ENCODE measurements at places on chromosomes 7 and 10. TPM values are rescaled to one million over a fixed set of nuclear protein-coding genes. Genes with fewer than 3 reads are reported as not detected.

DNA sequence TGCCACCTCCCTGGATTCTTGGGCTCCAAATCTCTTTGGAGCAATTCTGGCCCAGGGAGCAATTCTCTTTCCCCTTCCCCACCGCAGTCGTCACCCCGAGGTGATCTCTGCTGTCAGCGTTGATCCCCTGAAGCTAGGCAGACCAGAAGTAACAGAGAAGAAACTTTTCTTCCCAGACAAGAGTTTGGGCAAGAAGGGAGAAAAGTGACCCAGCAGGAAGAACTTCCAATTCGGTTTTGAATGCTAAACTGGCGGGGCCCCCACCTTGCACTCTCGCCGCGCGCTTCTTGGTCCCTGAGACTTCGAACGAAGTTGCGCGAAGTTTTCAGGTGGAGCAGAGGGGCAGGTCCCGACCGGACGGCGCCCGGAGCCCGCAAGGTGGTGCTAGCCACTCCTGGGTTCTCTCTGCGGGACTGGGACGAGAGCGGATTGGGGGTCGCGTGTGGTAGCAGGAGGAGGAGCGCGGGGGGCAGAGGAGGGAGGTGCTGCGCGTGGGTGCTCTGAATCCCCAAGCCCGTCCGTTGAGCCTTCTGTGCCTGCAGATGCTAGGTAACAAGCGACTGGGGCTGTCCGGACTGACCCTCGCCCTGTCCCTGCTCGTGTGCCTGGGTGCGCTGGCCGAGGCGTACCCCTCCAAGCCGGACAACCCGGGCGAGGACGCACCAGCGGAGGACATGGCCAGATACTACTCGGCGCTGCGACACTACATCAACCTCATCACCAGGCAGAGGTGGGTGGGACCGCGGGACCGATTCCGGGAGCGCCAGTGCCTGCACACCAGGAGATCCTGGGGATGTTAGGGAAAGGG, 913 bp downstream of the NPY start:
- no peak for DNase-seq
- no peak overlapping the region for H3K4me3 ChIP-seq
- H3K27ac ChIP-seq: no peak overlapping the region
- peaks cover under 1% of the 10 kb centered on the region for H3K4me1 ChIP-seq
- H3K36me3 ChIP-seq: no peaks in the 10 kb centered on the region

DNA sequence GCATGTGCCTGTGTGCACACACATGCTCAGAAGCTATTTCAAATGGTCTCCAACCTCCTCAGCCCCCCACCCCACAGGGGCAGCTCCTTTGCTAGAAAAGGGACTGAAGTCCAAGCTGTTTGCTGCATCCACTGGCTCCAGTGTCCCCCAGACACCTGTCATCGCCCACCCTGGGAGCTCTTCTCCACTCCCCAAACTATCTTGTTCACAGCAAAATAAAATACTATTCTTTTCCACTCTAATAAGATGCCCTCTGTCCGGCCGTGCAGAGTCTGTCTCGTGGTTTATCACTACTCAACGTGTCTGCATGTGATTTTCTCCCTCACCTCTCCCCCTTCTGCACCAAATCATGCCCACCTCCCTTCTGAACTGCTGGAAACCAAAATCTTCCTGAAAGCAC, 25.6 kb downstream of the HIPK2 start:
- no peak overlapping the region for H3K4me3 ChIP-seq
- H3K27me3 ChIP-seq: no peaks in the 10 kb centered on the region
- peaks cover 8% of the 10 kb centered on the region for H3K36me3 ChIP-seq
- H3K4me1 ChIP-seq: peaks cover 45% of the 10 kb centered on the region
- DNase-seq: no peak

DNA sequence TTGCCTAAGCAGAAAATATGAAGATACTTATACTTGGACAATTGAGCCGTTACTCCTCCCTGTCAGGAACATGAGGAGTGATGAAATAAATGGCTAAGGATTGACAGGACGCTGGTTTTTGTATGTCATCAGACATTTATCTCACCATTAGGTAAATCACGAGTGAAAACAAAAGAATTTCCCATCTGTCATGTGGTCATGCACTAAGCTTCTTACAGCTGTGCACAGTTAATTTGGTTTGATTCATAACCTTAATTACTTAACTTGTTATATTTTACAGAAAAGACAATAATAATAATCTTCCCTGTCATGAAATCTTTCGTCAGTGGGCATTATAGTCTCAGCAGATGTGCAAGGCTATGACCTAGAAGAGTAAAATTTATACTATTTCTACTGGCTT, 266.5 kb downstream of the HGF start:
- peaks cover 9% of the 10 kb centered on the region for H3K4me1 ChIP-seq
- no peak overlapping the region for H3K27ac ChIP-seq
- H3K4me3 ChIP-seq: no peak overlapping the region
- H3K27me3 ChIP-seq: peaks cover 3% of the 10 kb centered on the region
- H3K36me3 ChIP-seq: no peaks in the 10 kb centered on the region
- no peak for DNase-seq

DNA sequence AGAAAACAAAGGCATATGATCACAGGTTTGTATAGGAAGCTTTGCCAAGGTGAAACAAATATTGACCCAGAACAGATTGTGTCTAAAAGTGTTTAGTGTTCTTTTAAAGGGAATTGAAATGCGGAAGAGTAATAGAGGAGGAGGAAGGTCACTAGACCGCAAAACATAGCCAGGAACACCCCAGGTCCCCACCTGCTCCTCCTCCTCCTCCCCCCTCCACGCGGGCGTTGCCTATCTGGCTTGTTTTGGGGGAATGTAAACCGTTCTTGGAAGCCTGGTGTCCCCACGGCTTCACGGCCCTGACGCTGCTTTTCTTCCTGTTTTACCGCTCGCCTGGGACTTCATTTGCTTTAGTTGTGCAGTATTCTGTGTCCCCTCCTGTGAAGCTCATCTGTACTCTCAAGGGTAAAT, 81.0 kb upstream of the PFKP start:
- no peak for DNase-seq
- no peaks in the 10 kb centered on the region for H3K36me3 ChIP-seq
- H3K4me3 ChIP-seq: no peak overlapping the region
- peaks cover 28% of the 10 kb centered on the region for H3K27me3 ChIP-seq
- peaks cover 6% of the 10 kb centered on the region for H3K4me1 ChIP-seq
- no peak overlapping the region for H3K27ac ChIP-seq

DNA sequence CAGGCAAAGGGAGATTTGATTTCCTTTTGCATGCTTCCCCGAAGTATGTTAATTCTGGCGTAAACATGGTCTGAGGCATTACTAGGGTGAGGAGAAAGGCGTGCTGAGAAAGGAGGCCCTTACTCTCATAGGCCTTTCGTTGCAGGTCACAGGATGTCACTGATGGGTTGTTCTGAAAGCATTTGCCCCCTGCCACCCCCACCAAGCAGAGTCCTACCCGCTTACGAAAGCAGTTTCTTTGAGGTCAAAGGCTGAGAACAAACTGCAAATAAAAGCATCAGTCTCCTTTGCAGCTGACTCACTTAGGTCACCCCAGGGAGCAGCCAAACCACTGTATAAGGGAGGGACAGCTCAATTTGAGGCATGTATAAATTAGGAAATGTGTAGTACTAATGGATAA, 57.1 kb downstream of the BPGM start:
- no peak overlapping the region for H3K27ac ChIP-seq
- H3K36me3 ChIP-seq: peaks cover 6% of the 10 kb centered on the region
- no peak overlapping the region for H3K4me3 ChIP-seq
- H3K4me1 ChIP-seq: no peaks in the 10 kb centered on the region
- no peak for DNase-seq

- H3K4me1 ChIP-seq: no peaks in the 10 kb centered on the region
- no peaks in the 10 kb centered on the region for H3K36me3 ChIP-seq
- DNase-seq: no peak
- no peak overlapping the region for H3K27ac ChIP-seq
Measured at GRCh38 chr10:71912431-71912830, 51.8 kb upstream of the CHST3 start.

Gene OLAH
- 1.4 TPM for total RNA-seq

DNA sequence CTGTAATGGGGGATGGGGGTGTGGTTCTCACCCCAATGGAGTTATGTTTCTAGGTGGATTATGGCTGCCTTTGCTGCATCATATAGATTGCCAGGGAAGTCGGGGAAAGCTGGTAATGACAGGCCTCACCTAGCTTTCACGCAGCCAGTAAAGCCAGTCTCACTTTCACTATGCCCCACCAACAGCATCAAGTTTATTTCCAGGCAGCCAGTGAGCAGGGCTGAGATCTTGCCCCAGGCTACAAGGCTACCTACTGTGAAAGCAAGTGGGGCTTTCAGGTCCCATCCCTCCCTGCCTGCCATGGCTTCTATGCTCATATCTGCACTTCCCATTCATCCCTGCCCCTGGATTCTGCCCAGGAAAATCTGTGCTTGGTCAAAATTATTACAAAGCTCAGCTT, 61.7 kb upstream of the NXPH1 start:
- peaks cover 80% of the 10 kb centered on the region for H3K27me3 ChIP-seq
- H3K27ac ChIP-seq: no peak overlapping the region
- DNase-seq: no peak
- no peaks in the 10 kb centered on the region for H3K4me1 ChIP-seq
- no peaks in the 10 kb centered on the region for H3K36me3 ChIP-seq

- peaks cover 39% of the 10 kb centered on the region for H3K27me3 ChIP-seq
- H3K4me3 ChIP-seq: no peak overlapping the region
- no peaks in the 10 kb centered on the region for H3K36me3 ChIP-seq
- DNase-seq: no peak
Measured at GRCh38 chr10:81309041-81309552, 565.9 kb upstream of the NRG3 start.

- DNase-seq: no peak
- H3K36me3 ChIP-seq: no peaks in the 10 kb centered on the region
Measured at GRCh38 chr10:76733441-76733936, 904.1 kb downstream of the KCNMA1 start.

- H3K36me3 ChIP-seq: no peaks in the 10 kb centered on the region
- H3K27ac ChIP-seq: no peak overlapping the region
- H3K4me1 ChIP-seq: no peaks in the 10 kb centered on the region
- no peak for DNase-seq
Measured at GRCh38 chr7:55237156-55237893, 127.8 kb upstream of the LANCL2 start.

- peaks cover 25% of the 10 kb centered on the region for H3K4me1 ChIP-seq
- no peak for DNase-seq
- H3K27ac ChIP-seq: no peak overlapping the region
- no peak overlapping the region for H3K4me3 ChIP-seq
- H3K36me3 ChIP-seq: no peaks in the 10 kb centered on the region
Measured at GRCh38 chr7:138195151-138195571, 118.9 kb downstream of the AKR1D1 start.

Data from MCF 10A (cell line).